CD8-positive, alpha-beta memory T cell (primary cell): ENCODE measurements at places on chromosomes 3 and 15. TPM values are rescaled to one million over a fixed set of nuclear protein-coding genes. Genes with fewer than 3 reads are reported as not detected.

- DNase-seq: no peak
Measured at GRCh38 chr3:80040067-80040466, 272.3 kb upstream of the ROBO1 start.

DNA sequence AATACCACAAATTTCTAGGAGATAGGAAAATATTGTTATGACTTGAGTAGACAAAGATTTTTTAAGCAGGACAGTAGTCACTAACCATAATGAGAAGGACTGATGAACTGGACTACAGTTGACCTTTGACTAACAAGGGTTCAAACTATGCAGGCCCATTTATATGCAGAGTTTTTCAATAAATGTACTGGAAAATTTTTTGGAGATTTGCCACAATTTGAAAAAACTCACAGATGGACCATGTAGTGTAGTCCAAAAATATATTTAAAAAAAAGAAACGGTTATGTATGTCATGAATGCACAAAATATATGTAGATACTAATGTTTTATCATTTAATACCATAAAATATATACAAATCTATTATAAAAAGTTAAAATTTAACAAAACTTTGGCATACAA, 151.8 kb downstream of the LRRN1 start:
- DNase-seq: no peak

- DNase-seq: no peak
Measured at GRCh38 chr3:13278783-13279531, 141.2 kb downstream of the NUP210 start.

DNA sequence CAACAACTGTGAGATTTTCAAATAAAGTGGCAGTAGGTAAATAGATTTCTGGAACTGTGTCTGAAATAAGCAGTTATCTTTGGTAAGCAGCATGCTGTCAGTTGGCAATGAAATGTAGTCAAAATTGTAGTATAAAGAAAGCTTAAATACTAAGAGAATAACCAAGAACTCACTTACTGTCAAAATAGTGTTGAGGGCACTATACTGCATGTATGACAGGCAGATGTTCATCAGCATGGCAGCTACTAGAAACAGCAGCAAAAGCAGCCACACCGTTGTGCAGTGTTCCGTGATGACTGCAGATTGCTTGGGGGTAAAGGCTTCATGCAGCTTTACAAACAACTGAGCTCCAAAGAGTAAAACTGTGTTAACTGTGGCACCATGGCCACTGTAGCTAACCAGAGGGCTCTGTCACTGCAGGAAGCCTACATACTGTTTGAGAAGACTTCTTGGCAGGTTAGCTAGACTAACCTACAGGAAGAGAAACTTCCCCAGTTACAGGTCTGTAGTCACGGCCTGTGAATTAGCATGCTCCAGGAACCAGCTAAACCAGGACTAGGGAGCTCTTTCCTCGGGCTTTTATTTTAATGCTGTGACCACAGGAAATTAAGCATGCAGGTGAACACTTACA, 459.7 kb downstream of the TBL1XR1 start:
- DNase-seq: no peak

- no peak for DNase-seq
Measured at GRCh38 chr15:58551764-58552504, 120.1 kb downstream of the LIPC start.

DNA sequence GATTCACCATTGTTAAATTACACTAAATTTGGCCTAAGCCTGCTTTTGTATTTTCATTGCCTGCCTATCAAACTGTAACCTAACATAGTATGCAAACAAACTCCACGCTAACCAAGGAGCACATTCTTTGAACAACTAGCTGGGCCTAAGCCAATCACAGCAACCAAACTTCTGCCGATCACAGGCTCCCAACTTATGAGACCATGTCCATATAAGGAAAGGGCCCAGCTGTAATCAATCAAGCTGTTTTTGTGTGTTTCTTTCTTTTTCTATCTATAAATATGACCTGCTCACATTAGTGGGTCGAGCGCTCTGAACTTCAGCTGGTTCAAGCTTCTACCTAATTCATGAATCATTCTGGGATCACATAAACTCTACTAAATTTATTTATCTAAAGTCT, 473.6 kb downstream of the SI start:
- DNase-seq: no peak

DNA sequence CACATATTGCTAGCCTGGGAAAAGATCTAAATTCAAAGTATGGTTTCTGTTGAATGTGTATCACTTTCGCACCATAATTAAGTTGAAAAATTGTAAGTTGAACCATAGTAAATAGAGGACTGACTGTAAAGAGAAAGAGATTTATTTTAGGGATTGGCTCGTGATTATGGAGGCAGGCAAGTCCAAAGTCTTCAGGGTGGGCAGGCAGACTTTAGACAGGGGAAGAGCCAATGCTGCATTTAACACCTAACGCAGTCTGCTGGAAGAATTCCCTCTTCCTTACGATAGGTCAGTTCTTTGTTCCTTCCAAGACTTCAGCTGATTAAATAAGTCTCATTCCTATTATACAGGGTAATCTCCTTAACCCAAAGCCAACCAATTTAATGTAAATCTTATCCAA, 15.8 kb downstream of the C3orf85 start:
- no peak for DNase-seq

DNA sequence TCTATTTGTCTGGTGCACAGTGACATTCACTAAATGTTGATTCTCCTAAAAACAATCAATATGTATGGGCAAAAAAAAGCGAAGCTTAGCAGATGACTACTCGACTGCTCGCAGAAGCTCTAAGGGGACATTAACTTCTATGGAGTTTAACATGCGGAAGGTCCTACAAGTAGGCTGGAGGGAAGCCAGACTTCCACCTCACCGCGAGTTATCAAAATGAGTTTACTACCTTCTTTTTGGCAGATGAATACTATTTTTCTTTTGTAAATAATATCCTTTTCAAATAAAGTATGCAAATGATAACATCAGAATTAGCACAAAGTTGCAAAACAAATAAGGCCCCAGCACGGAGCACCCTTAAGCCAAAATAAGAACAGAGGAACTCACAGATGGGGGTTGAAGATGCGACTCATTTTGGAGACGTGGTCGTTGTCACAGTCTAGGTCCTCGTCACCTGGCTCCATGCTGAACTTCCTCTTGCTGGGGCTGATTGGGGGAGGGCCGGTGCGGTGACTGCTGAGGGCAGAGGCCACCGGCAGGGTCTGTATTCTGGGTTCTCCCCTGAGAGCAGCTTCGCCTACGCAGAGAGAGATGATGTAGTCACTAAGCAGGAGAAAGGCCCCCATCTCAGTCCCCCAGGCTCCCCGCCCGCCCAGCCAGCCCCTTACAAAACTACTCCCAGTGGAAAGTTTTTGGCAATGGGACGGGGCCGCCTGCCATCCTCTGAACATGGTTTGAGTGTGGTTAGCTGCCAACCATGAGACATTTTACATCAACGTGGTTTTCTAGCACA, 42.1 kb downstream of the VGLL4 start:
- DNase-seq: no peak

- DNase-seq: no peak
Measured at GRCh38 chr15:92606126-92606835, 49.3 kb downstream of the FAM174B start.

GRCh38 chr3:82561784-82562183, 800.3 kb upstream of the GBE1 start:
- DNase-seq: no peak

GRCh38 chr3:59117396-59117795, 67.6 kb upstream of the CFAP20DC start:
- DNase-seq: no peak

GRCh38 chr3:157051055-157051454, 108.9 kb downstream of the CCNL1 start:
- DNase-seq: no peak

DNA sequence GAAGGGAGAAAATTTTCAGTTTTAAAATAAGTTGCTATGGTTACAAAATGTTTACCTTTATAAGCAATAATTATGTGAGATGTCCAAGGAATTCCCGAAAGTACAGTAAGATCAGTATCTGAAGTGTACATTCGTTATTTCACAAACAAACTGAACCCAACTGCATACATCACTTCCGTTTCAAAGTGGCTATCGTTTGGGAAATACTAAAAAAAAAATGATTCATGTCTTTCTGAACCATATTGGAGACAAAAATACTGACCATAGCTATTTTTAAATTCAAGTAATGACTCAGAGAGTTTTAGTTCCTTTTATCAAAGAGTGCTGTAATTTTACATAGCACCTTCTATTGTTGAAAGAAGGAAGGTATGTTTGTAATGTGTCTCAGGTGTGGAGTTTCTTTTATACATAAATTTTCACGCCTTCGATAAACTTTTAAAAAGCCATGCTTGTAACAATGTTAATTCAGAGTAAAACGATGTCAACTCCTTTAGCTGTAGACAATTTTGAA, 8.0 kb upstream of the ANKRD28 start:
- no peak for DNase-seq

DNA sequence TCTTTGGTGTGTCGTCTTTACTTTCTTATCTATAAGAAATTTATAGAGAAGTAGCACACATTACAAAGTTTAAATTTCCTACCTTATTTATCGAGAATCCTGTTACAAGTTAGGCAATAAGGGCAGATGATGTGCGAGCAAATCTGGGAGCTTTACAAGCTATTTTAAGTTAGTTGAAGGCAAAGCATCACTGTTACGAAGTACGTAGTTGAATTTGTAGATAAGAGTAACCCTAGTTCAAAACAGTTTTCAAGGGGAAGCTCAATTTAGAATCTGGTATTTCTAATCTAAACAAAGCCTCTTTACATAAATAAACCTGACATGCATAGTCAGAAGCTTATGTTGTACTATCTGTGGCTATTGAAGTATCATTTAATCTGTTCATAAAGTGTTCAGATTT, 8.4 kb downstream of the KBTBD8 start:
- no peak for DNase-seq

HACD3 gene
- total RNA-seq: 51.4 TPM

TEX55 gene
- not detected for total RNA-seq

GTPBP8 gene
- total RNA-seq: 29.3 TPM

RETNLB gene
- total RNA-seq: not detected

STAB1 gene
- 9.7 TPM for total RNA-seq

RMDN3 gene
- total RNA-seq: 43.3 TPM

EFCAB12 gene
- 0.40 TPM for total RNA-seq

MAP1A gene
- total RNA-seq: 0.75 TPM

GPD1L gene
- 13.9 TPM for total RNA-seq

ZNF660 gene
- 0.35 TPM for total RNA-seq

SCG3 gene
- total RNA-seq: not detected

MNS1 gene
- 0.74 TPM for total RNA-seq
